ENCODE measurements at places on chromosomes 2 and 18.

DNA sequence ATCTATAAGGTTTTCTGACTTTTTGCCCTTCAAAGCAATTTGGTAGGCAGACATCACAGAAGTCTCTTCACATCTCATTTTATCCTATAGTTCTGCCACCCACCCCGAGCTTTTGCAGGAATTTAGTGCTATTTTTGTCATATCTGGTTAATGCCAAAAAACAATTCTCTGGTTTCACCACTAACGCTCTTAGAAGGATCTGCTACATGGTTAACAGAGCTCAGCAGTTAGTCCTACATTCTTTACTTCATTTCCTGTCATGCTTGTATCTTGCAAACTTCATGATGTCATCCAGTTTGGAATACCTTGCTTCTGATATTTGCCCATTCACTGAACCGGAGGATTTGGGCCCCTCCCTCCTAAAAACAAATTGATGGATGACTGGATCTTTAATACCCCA lies 116.8 kb upstream of the SERPINE2 start:
- DNase-seq: no peak

DNA sequence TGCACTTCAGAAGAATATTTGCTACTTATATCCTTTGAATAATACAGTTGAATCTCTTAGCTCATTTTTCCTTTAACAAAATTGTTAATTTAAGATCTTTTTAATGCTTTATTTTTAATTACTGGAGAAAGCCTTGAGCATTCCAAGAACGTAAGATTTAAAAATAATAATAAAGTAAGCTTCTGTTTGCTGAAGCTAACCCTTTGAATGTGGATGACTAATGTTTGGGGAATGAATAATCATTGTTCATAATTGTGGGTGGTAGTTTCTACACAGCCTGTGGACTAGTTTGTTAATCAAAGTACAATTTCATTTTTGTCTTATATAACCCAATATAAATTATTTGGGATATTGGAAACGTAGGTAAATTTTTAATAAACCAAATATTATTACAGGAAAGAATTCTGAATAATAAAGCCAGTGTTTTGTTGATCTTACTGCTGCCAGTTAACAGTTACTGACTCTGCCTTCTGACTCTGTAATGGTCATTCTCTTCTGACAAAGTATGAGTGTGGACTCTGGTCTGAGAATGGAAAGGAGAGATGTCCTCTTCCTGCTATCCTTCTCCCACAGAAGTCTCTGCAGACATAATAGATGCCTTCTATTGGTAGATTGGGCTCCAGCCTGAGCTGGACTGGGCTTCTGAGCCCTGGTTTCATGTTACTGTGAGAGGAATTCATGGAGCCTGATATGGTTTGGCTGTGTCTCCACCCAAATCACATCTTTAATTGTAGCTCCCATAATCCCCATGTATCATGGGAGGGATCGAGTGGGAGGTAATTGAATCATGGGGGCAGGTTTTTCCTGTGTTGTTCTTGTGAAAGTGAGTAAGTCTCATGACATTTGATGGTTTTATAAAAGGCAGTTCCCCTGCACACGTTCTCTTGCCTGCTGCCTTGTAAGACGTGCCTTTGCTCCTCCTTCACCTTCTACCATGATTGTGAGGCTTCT lies 292.7 kb upstream of the SLC39A10 start:
- DNase-seq: no peak

GRCh38 chr2:96530474-96531357 lies 5.8 kb upstream of the ARID5A start:
- DNase-seq: no peak

DNA sequence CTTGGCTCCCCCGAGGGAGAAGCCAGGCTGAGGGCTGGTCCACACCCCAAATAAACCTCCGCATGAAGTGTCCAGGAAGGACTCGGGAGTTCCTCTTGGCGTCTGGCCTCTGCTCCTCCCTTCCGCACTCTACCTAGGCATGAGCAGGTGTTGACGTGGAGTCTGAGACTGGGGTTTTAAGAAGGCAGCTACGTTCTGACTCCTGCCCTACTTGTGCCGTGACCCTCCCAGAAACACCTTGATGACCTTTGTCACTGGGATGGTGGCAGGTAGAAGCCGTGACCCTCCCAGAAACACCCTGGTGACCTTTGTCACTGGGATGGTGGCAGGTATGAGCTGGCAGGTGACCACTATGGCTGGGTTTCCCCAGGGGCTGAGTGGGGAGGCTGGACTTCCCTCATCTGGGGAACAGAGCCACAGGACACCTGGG lies 54.8 kb downstream of the HS6ST1 start:
- peak; percentile 20 for DNase-seq

GRCh38 chr2:146986161-146986560 lies 858.7 kb upstream of the ACVR2A start:
- DNase-seq: no peak

DNA sequence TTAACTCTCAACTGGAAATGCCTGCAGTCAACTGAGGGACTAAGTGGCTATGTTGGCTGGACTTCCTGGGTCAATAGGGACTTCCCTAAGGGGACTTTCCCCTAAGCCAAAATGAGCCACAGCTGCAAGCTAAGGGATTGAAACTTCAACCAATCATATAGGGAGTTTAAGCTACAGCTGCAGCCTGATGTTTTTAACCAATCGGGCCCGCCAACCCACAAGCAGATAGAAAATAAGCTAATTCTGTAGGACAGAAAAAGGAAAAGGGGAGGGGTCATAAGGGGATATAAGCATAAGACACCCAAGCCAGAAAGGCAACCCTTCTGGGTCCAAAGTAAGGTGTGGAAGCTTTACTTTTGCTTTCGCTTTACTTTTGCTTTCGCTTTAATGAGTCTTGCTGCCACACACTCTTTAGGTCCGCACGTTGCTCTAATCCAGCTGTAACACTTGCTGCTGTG lies 927.5 kb downstream of the ERBB4 start:
- DNase-seq: no peak

DNA sequence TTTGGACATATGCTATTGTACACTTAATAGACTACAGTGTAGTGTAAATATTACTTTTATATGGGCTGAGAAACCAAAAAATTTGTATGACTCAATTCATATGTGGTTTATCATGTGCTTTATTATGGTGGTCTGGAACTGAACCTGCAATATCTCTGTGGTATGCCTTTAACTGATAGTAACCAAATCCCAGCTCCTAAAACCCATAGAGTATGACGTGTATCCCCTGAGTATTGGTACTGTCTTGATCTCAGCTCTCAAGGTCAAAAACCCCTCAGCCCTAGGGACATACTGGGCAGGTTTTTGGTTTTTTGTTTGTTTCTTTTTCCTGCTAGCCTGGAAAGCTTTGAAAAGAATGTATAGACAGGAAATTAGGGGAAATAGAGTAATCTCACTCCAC lies 42.2 kb upstream of the ARHGAP15 start:
- no peak for DNase-seq

Data from Right ventricle myocardium superior (tissue), 1 donor.